Upper lobe of right lung (tissue), 1 donor: ENCODE measurements at places on chromosomes 4 and X.

- no peak for DNase-seq
These were observed 28.3 kb upstream of the CFAP299 start for GRCh38 chr4:80307183-80307735.

DNA sequence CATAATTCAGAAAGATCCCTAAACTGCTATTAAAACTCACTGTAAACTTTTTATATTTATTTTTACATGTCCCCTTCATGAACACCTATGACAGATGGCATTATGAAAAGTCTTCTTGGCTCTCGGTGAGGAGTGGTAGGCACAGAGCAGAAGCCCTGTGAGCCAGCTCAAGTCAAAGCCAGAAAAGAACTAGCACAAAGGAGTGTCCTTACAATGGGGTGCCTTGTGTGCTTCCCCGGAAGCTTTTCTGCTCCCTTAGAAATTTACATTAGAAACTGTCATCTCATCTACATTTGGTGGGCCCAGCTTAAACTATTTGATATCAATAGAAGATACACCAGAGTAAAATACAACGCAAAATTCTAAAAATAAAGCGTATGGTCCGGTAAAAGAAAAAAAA, 135.7 kb upstream of the MAP3K15 start:
- DNase-seq: no peak

DNA sequence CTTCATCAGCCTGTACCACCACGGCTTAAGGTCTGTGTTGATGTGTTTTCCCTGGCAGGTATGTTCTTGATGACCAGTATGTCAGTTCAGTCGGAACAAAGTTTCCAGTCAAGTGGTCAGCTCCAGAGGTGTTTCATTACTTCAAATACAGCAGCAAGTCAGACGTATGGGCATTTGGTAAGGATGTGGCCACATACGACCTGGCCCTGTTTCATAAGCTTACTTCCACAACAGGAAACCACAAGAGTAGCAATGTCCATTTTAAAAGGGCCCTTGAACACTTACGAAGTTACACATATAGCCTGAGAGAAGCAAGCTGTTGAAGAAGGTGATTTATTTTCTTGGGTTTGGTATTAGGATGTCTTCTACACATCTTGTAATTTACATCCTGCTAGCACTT, 46.1 kb downstream of the BMX start:
- DNase-seq: no peak

DNA sequence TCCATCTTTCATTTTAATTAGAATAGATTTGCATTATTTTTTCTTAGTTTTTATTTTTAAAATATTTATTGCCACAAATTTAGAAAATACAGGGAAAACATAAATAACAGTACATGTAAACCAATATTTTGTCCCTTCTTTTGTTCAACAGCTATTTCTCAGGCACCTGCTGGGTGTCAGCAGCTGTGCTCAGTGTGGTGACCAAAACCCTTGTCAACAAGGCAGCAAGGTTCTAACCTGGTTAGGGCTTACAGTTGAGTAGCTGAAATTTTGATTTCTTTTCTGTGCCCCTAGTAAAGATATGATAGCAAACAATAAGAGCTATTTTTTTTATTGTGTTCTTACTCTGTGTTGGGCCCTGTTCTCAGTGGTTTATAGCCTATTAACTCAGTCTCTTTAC, 128.1 kb downstream of the PTTG2 start:
- DNase-seq: no peak

GRCh38 chr4:55363691-55364351, 17.8 kb downstream of the SRD5A3 start:
- DNase-seq: no peak

DNA sequence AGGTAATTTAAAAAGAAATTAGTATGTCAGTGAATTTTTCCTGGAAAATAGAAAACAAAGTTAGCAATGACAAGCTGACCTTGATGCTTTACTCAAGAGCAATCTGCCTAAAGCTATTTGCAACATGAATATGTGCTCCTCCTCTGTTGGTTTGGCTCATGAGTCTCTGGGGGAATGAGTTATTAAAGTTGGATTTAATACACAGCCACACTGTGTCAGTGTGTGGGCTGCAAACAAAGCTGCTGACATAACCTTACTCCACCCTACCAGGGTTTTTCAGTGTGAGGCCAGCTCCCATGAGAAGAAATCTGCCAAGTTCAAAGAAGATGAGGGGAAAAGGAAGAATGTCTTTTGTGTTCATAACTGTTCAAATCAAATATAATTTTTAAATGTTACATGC, 280.5 kb downstream of the TLL1 start:
- DNase-seq: no peak
